ENCODE measurements at places on chromosomes 16 and 17.

DNA sequence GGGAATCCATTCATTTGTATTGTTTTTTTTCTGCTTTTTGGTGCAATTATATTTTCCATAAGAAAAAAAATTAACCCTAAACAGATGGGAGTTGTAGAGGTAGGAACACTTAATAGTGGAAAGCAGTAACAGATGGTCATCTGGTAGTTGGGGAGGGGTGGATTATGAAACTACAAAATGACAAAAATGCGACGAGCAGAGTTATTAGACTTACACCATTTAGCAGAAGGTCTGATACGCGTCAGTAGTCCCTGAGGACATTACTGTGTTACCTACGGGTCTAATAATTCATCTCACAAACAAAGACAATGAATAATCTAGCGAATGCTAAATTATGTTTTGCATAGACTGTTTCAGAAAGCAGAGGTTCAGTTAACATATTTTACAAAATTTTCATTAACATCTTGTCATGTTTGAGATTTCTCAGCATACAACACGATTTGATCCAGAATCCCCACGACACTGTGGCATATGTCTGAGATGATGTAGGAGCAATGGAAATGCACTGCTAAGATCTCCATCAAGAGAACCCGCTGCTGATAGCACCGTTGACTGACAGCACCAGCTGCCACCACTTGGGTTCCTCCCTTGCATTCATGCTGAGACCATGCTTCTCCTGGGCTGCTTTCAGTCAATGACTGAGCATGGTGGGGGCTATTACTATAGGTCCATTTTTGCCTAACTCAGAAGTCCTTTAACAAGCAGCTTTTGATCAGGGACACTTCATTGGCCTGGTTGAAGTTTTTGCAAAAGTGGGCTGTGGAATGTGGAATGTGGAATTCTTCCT is 182.2 kb upstream of the CPHXL start:
- no peak for DNase-seq

DNA sequence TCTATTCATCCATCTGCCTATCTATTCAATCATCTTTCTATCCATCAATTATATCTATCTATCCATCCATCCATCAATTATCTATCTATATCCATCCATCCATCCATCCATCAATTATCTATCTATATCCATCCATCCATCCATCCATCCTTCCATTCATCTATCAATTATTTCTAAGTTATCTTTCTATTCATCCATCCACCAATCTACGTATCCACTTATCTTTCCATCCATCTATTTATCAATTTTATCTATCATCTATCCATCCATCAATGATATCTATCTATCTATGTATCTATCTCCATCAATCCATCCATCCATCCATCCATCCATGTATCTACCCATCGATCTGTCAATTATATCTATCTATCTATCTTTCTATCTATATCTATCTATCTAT is 158.4 kb upstream of the ZKSCAN2 start:
- no peak for DNase-seq

DNA sequence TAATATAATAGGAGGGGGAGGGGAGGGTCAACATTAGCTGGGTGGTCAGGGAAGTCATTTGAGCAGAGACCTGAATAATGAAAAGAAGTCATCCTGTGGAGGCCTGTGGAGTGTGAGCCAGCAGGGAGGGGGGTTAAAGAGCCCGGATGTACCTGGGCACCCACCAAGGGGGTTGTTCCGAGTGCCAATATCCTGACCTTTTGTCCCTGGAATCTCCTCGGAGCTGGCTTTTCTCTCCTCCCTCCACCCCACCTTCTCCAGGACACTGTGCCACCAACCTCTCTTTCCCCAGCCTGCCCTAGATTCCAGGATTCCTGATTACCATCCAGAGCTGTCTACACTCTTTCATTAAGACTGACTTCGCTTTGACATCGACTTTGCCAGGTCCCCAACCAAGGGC is 6.2 kb downstream of the SHBG start:
- DNase-seq = no peak

GRCh38 chr17:77580531-77581270 is 377.8 kb upstream of the TNRC6C start:
- no peak for DNase-seq

GRCh38 chr17:78995022-78995760 is 14.4 kb downstream of the CANT1 start:
- no peak for DNase-seq

GRCh38 chr16:17334096-17334495 is 136.7 kb downstream of the XYLT1 start:
- DNase-seq = no peak

- no peak for DNase-seq
These were observed 7.6 kb downstream of the EME1 start for GRCh38 chr17:50380369-50381259.

DNA sequence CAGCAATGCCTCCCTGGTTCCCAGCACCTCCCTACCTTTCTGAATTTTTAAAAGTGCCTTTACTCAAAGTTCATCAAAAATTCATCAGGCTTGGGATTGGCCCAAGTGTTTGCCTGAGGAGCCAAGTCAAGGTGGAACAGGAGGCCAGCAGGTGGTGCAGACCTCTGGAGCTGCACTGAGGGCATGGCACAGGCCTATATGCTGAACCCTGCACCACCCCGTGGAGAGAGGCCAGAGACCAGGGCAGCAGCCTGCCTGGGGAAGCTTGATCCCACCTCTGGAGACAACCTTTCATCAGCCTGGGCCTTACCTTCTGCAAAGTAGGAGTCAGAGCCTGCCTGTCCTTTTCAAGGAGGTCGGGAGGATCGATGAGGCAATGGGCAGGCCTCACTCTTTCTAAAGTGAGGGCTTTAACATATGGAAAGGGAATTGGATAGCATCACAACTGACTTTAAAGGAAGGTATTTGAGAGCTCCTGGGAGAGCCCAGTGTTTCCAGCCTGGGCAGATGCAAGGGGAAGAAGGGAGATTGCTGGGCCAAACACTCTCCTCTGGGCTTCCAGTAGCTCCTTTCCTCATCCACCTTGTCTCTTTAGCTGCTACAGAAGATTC is 31.8 kb upstream of the TMEM132E start:
- no peak for DNase-seq

- DNase-seq = no peak
These were observed 324.6 kb upstream of the CDH11 start for GRCh38 chr16:65446427-65446826.

DNA sequence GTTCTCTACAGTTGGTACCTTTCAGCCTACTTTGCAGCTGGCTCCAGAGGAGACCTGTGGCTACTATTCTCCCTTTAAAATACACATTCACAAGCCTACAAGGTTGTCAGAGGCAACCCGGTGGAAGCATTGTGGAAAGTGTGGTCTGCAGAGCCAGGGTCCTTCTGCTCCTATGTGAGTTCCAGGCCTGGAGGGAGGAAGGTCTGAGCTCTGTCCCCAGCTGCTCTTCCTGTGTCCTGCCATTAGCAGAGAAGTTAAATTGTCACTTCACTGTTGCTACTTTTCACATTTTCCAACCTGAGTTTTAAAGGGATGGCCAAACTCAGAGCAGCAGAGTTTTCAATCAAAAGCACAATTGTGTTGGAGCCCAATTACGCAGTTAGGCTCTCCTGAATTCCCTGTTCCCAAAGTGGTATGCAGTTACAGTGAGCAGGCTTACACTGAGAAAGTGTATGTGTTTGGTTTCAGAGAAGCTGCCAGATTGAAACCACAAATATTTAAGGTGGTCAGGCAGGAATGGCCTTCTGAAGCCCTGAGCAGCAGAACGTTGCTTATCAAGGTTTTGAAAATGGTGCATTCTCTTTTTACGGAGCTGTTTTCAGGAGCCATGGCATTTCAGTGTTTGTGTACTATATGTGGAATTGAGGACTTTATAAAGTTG is 25.0 kb downstream of the MAP3K3 start:
- DNase-seq = no peak

GRCh38 chr17:49459401-49459984 is 35.6 kb upstream of the NGFR start:
- no peak for DNase-seq

Measured in stimulated activated CD4-positive, alpha-beta T cell treated with anti-CD3 and anti-CD28 coated beads, TNF-alpha, amount 100 ng/mL, for 1 hour (primary cell).